ENCODE measurements at places on chromosomes 2 and 18.
A peak's percentile ranks its signal among the peaks of the same experiment; 100 is the strongest.

DNA sequence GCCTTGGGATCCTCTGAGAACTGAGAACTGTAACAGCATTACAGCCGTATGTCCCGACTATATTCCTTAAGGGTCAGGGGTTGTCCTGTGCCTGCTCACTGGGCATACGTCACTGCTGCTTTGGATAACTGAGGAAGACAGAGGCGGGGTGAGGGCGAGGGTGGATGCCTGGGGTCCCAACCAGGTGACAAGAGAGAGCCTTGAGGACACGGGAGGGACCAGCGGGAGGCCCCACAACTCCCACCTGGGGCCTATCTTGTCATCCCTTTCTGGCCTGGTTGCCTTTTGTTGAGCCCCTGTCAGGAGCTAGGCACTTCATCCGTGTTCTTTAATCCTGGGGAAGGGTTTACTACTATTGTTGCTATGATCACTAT lies 28.8 kb downstream of the INPP5D start:
- DNase-seq = peak; percentile 13

DNA sequence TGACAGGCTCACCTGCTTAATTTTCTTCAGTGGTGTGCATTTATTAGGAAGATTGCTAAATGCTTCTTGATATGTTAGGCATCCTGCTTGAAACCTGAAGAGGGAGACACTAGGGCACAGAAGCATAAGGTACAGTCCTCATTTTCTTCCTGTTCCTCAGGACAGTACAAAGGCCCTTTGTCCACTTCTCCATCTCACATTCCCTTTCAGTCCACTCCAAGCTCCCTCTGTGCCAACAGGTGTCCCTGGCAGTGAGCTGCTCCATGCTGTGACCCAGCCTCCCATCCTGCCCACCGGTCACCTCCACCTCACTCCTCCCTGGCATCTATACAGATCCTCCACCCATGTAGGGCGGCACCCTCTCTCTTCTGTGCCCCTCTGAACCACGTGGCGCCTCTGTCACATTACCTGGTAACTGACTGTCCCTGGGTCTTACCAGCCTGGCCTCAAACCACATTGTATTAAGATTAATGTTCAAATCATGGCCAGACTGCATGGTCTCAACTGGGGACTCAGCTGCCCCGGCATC lies 162.8 kb downstream of the VAPA start:
- no peak for DNase-seq

DNA sequence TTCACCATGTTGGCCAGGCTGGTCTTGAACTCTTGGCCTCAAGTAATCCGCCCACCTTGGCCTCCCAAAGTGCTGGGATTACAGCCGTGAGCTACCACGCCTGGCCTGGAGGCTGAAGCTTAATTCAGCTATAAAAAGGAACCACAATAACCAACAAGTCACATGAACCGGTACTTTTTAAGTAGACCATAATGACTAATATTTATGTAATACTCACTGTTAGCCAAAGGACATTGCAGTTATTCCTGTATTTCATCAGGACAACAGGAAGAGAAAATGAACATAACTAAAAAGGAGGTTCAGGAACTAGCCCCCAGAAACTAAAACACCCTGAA lies 49.0 kb upstream of the TMEM87B start:
- DNase-seq = no peak

GRCh38 chr2:200373973-200374416 lies 67.5 kb downstream of the SPATS2L start:
- DNase-seq = no peak

- no peak for DNase-seq
These were observed 15.0 kb upstream of the NTSR2 start for GRCh38 chr2:11684894-11685460.

DNA sequence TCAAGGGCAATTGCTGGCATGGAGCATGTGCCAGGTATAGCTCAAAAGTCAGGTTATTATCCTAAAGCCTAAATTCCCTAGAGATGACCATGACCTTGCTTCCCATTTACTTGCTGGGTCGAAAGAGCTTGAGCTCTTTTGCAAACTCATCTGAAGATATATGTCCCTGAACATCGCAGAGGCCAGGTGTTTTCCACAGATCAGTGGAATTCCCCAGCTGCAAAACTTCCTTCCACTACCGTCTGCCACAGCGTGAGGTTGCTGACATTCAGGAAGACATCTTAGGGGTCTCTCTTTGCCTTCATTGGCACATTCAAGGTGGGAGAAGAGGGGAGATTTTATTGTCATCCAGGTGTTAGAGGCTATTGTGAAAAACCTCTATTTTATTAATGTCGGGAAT lies 171.0 kb downstream of the MIB1 start:
- no peak for DNase-seq

GRCh38 chr2:8877894-8878293 lies 40.5 kb upstream of the KIDINS220 start:
- DNase-seq = no peak

DNA sequence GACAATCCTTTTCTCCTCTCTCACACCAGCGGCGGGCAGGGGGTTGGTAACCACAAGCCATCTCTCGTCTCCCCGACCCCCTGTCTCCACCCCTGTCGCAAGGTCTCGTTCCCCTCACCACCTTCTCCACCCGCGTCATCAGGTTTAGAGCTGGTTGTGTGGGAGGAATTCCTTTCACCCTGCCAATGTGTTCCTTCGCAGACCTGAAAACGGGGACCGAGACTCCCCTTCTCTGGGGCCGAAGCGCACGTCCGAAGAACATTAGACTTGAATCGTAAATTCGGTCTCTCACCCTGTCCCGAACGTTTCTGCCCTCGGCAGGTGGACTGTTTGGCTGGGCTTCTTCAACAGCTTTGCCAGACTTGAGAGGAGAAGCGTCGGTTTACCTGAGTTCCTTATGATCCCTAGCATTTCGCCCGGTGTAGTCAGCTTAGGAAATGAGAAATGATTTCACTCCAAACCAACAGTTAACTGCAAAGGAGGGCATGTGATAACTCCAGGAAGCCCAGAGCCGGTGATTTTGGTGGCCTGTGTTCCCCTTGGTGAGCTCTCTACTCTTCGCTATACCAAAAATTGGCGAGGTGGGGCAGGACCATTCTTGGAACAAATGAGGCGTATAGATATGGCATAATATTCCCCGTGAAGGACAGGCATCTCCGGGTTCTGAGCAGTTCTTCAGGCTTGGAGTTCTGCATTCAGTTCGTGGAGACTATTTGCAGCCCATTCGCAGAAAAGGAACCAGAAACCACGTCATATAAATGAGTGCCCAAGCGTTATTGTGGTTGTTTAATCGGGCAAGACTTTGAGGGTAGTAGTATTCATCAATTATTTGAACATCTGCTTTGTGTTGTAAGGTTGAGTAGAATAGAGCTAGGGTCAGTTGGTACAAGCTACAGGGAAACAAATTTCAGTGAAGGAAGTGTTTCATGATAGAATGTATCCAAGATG lies 694 bp downstream of the CFAP36 start:
- no peak for DNase-seq

GRCh38 chr2:20946468-20946867 lies 97.4 kb downstream of the APOB start:
- DNase-seq = no peak
